T-helper 2 cell (primary cell): ENCODE measurements at places on chromosomes 7 and 10.

- no peak for DNase-seq
These were observed 7.7 kb upstream of the SCART1 start for GRCh38 chr10:133445751-133446708.

DNA sequence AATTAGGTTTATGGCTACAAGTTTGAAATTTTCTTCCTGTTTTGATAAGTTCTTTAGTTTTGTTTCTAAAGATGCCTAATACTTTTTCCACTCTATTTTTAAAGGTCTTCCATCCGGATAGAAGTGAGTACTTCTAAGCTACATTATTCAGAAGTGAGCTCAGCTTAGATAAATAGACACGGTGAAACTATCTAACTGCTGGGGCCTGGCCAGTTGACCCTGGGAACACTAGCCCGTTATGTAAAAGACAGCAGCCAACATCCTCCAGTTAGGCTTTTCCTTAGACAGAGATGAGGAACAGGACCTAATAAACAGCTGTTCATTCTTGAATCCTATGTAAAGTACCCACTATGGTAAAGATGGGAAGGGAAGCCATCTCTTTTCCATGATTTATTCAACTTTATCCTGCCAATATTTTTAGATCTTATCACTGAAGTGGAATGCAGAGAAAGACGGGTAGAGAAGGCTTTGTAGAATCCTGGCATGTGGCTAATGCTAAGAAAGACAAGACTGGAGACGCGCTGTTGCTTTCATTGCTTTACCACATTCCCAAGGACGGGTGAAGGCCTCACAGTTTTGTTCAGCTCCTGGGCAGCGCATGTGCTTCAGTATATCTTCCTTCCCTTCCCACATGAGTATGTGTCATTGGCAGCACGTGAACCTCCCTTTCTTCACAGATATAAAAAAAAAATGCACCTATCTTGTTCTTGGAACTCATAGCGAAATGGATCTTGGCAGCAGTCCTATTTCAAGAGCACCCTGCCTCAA lies 340.0 kb upstream of the MEOX2 start:
- DNase-seq, result no peak

GRCh38 chr10:124688889-124689670 lies 55.1 kb downstream of the FAM53B start:
- DNase-seq, result peak; percentile 48

DNA sequence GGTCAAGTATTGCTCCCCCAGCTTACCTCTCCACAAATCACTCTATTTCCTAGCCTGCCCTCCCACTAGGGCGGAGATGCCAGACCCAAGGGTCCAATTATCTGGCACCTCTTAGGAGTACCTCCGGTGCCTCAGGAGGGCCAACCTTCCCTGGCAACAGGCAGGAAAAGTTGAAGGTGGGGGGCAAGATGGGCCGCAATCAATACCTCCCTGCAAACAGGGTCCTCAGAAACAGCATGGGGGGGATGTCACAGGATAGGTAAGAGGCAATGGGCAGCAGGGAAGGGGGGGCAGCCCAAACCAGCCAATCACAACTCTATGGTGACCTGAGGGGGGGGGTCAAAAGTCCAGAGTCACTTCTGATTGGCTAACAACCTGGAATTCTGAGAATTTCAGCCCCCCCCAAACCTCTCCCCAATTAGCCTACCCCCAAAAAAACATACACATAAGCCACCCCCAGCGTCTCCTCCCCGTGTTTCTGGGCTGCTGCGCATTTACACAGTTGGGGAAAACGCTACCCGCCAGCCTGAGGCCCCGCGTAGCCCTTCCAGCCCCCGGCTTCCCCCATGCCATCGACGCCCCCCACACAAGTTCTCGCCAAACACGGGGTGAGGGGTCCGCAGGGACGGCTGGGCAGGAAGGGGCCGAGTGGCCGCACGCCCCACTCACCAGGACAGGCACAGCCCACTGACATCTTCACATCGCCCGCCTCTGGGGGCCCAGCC lies 589 bp downstream of the LDB1 start:
- DNase-seq, result peak; percentile 81

GRCh38 chr10:44261296-44261695 lies 123.6 kb downstream of the CXCL12 start:
- DNase-seq, result no peak

- no peak for DNase-seq
These were observed 166.3 kb downstream of the LCOR start for GRCh38 chr10:96998329-96998888.

DNA sequence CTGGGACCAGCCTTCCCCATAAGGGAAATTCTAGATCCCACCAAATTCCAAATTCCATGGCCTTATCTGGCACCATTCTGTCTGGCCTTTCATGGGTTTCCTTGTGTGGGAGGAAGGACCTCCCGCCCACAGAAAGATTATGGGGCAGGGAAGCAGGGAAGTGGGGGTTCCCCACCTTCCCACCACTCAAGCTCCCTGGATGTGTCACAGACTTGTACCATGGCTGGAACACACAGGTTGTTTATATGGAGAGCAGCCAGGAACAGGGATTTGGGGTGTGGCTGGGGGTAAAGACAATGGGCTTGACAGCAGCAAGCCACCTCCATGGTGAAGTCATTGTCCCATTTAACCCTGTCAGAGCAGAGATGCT lies 18.3 kb downstream of the UNC5B start:
- no peak for DNase-seq

DNA sequence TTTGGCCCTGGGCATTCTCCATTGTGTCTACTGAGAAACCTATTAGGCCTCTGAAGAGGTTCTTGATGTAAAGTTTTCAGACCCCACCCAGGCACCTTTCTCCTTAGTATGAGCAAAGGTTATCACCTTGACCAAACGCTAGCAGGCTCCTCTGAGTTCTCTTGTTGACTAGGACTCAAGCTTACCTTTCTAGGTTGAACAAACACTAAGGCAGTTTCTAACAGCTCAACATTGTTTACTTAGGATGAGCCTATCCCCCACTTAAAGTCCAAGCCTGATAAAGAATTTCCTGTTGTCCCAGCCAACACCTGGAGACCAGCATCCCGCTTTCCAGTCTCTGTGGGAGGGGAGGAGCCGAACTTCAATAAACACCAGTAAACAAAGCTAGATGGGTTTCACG lies 26.3 kb upstream of the ITGB8 start:
- DNase-seq, result no peak

GRCh38 chr10:95408148-95408960 lies 117.6 kb upstream of the PDLIM1 start:
- DNase-seq, result no peak
